GM13977 (cell line): ENCODE measurements at places on chromosomes 11 and 22.

DNA sequence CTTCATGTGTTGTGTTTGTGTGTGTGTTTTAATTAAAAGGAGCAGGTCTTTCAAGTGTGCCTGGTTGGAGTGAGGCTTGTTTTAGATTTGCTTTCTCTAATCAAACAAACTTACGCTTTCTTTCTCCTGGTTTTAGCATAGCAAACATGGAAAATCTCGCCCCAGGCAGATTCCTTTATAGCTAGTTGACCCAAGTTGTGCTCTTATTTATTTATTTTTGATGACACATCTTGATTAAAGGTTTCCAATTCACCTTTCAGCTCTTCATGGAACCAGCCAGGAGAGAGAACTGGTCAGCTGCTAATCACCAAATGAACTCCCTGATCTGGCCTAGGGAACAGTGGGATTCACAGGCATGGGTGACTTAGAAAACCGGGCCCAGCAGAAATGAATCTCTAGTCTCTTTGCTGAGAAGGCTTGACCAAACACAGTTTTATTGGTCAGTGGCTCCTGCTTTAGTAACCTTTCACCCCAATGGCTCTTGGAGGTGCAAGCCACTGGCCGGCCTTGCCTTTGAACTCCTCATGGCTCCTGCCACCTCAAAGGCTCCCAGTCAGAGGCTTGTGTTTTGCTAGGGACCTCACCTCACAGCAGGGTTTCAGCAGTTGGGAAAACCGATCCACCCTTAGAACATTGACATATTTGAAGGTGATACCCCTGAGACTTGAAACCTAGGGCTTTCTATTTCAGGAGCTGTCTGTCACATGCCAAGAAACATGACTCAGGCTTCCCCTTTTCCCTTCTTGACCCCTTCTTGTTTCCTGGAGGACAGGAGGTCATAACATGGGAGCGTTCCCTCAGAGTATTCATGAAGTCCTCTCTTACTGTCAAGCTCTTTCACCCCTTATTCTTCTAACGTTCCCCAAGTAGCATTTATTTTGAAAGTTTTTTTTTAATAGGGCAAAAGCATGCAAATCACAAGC is 48.8 kb downstream of the EXT2 start:
- DNase-seq, result no peak

GRCh38 chr22:29204455-29205183 is 1.1 kb upstream of the EMID1 start:
- DNase-seq, result peak; percentile 21

GRCh38 chr11:123168241-123168640 is 26.8 kb downstream of the CLMP start:
- no peak for DNase-seq

DNA sequence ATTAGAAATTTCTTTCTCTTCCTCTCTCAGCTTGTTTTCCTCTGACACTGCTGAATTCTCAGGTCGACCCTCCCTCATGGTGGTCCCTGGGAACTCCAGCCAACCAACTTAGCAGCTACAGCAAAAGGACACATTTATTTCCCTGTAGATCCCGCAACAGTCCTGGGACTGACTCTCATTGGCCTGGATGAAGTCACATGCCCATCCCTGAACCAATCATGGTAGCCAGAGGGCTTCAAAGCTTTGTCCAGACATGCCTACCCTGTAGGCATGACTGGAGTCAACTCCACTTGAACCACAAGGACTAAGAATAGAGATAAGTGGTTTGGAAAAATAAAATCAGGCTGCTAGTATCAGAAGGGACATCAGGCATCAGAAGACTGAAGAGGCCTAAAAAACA is 84.6 kb upstream of the LRRC55 start:
- no peak for DNase-seq

DNA sequence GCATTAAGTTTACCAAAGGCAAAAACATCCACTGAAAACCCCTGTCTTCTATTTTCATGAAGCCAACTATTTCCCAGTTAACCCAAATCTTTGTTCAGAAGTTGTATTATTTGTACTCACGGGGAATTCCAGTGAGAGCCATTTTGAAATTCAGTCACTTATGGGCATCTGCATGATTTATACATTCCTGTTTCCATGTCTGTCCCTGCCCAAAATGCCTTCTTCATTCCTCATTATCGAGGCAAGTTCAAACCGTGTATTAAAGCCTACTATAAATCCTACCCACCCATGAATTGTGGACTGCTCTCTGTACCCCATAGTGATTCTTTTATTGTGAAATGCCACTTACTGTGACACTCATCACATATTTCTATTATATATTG is 772.7 kb downstream of the DLG2 start:
- DNase-seq, result no peak
